Fibroblast of lung (primary cell): ENCODE measurements at places on chromosomes 4 and X. TPM values are rescaled to one million over a fixed set of nuclear protein-coding genes. Genes with fewer than 3 reads are reported as not detected.

- DNase-seq = no peak
Observed at GRCh38 chr4:73245955-73246354, 12.6 kb downstream of the ANKRD17 start.

DNA sequence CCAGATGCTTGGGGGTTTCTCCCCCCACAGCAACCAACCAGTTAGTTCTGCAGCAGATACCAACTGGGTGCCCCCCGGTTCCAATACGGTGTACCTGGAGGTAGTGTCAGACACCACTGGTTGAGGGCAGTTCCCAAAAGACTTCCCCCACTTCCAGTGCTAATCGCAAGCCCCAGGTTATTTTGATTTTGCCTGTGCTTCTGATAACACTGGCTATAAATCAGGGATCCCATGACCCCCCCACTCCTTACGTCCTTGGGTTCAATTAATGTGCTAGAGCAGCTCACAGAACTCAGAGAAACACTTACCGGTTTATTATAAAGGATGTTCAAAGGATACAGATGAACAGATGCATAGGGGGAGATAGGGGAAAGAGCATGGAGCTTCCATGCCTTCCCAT, 5.5 kb downstream of the CLCN3 start:
- no peak for DNase-seq

GRCh38 chrX:20481632-20482031, 214.9 kb upstream of the RPS6KA3 start:
- DNase-seq = no peak

GPR173 gene
- total RNA-seq = 2.3 and 5.6 TPM in 2 replicates

CPZ gene
- total RNA-seq = 7.1 and 20.8 TPM in 2 replicates

HEPH gene
- 28.9 and 43.1 TPM in 2 replicates for total RNA-seq

GRCh38 chr4:74111306-74111975, 12.4 kb upstream of the CXCL2 start:
- DNase-seq = no peak

CHRDL1 gene
- 4.5 and 9.0 TPM in 2 replicates for total RNA-seq

GRCh38 chr4:147833254-147833653, 101.4 kb downstream of the ARHGAP10 start:
- DNase-seq = peak; percentile 55
